CD8-positive, alpha-beta T cell (primary cell): ENCODE measurements at places on chromosomes 1 and 21.

- no peak for DNase-seq
Observed at GRCh38 chr1:218813237-218813636, 360.4 kb upstream of the LYPLAL1 start.

DNA sequence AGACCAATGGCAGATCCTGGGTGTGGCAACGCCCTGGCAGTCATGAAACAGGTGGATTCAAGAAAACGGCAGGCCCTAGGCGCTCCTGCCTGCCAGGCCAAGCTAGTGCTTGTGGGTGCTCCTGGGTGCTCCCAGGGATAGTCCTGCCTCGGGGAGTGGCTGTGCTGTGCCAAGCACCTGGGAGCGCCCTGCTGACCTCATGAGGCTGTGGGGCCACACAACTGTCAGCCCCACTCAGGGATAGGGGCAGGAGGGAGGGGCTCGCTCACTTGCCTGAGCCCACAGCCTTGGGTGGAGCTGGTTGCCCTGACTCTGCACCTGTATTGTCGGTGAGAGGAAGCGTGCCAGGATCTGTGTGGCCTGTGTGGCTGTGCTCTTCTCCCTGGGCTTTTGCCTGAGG lies 9.4 kb downstream of the SNAP47 start:
- DNase-seq, result no peak

- no peak for DNase-seq
Observed at GRCh38 chr1:105632342-105633196, 1423.9 kb upstream of the PRMT6 start.

DNA sequence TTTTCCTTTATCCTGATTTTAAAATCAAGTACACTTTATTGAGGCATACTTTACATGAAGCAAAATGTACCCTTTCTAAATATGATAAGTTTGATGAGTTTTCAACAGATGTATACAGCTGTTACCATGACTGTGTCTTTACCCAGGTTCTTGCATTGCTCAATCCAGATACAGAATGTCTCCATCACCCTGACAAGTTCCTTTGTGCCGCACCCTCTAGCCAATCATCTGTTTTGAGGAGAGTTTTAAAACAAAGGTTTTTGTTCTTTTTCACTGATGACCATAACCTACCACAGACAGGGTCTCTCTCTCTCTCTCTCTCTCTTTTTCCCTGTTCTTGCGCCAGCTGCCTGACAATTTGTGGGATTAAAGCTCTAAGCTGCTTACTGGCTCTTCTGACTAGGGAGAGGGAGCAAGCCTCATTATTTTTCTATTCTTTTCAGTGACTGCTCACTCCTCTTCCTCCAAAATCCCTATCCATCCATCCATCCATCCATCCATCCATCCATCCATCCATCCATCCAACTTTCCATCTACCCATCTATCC lies 1.2 kb upstream of the KCNE1 start:
- DNase-seq, result no peak

GRCh38 chr1:115492880-115493279 lies 148.9 kb upstream of the VANGL1 start:
- DNase-seq, result no peak

- no peak for DNase-seq
Observed at GRCh38 chr1:108012553-108012952, 47.6 kb upstream of the VAV3 start.

DNA sequence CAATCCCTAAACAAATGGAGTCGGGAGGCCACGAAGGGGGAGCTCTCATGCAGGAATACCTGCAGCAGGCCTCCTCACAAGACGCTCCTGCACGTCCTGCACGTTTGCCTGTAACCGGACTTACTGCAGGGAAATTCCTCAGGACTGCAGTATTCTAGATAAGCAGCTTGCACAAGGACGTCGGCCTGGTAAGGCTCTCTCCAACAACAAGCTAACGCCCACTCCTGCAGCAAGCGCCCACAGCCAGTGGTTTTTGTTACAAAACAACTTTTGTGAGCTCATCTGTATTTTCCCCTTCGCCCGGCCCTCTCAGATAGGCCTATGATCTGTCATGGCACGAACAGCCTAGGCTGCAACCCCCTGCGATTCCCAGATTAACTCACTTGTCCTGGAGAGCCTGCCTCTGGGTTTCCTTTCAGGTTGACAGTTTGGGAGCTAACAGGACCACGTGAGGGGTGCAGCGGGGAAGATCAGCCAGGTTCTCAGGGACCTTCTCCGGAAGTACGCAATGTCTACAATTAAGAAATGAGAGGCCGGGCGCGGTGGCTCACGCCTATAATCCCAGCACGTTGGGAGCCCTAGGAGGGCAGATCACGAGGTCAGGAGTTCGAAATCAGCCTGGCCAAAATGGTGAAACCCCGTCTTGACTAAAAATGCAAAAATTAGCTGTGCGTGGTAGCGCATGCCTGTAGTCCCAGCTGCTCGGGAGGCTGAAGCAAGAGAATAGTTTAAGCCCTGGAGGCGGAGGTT lies 921 bp upstream of the MIB2 start:
- DNase-seq, result peak; percentile 70

- no peak for DNase-seq
Observed at GRCh38 chr1:96416111-96416595, 305.4 kb upstream of the PTBP2 start.

DNA sequence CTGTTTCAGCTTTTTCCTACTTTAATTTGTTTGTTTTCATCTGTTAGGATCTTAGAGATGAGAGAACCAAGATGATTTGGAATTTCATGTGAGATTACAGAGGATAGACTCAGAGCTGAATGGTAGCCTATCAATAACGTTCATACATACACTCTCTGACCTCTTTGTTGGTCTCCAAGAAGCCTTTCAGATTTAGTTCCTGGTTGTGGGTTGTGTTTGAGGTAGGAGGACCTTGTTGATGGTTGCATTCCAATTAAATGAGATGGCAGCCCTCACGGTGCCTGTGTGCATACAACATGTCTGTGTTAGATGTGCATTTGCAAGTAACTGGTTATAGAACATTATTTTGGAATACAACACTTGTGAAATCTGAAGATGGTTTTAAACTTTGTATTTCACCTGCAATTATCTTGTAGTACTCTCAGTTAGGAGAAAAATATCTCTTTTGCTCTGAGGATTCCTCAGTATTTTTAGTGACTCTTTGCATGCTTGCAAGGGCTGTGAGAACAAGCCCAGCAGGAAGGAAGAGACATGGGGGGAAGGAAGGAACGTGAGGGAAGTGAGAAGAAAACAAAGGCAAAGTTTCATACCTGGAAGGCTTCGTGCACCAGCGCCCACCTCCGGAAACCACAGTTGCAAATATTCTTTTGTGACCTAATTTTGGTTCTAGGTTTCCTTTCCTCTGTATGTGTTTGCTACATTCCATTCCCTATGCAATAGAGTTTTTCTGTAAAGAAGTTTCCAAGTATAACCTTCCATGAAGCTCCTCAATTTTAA lies 291.8 kb downstream of the DISC1 start:
- peak; percentile 61 for DNase-seq

GRCh38 chr1:45009956-45010854 lies 919 bp downstream of the HECTD3 start:
- no peak for DNase-seq

GRCh38 chr1:33633019-33633801 lies 160.8 kb downstream of the ZSCAN20 start:
- DNase-seq, result peak; percentile 88

DNA sequence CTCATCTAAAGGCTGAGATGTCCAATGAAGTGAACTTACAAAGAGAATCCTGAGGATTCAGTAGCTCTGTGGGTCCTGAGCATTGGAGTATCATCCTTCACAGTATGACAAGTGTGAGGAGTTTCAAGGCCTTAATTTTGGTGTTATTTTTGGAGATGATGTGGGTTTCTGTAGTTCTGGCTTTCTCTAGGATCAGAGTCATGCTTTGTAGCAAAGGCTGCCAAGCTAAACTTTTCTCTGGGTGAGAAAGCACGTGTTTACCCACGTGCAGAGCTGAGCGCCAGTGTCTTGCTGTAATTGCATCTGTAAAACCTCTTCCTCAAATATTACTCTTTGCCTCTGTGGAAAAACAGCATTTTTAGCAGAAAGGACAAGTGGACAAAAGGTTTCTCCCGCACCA lies 387.8 kb upstream of the LYPLAL1 start:
- DNase-seq, result no peak

- no peak for DNase-seq
Observed at GRCh38 chr21:37196847-37197246, 70.3 kb downstream of the VPS26C start.
